Islet precursor cell (in vitro differentiated cells): ENCODE measurements at places on chromosomes 7 and 10.

- peak; percentile 43 for DNase-seq
Measured at GRCh38 chr10:96406091-96406490, 47.3 kb upstream of the OPALIN start.

DNA sequence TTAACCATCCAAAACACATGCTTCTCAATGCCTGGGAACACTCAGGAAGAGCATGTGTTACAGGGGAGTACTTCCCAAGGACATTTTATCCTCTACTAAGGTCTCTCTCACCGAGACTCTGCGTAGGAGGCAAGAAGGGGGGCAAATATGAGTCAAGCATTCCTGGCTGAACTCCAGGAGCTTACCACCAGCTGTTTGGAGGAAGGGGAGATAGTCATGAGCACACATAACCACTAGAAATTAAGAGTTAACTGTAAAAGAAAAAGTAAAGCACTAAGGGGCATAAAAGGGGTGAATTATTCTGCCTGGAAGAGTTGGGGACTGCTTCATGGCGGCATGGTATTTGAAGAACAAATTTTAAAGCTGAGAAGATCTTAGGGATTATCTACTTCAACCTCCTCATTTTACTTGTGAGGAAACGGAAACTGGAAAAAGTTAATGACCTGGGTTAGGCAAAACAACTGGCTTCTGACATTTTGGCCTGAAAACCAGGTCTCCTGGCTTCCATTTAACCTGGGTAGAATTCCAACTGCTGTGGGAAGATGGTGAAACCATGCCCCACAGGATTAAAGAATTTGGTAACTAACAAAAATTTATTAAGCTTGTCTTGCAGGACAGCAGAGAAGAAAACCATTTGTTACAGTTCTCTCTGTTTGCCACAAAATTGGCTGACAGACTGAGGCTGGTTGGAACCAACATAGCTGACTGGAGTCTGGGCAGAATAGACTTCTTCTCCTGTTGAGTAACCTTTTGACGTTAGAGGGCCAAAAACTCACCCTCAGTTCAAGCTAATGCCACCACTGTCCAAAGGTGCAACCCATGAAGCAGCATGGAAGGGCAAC, 85.5 kb downstream of the SLC25A13 start:
- DNase-seq, result peak; percentile 65

- DNase-seq, result no peak
Measured at GRCh38 chr7:143394068-143394467, 12.9 kb downstream of the ZYX start.

- no peak for DNase-seq
Measured at GRCh38 chr10:79275431-79275851, 71.8 kb upstream of the PPIF start.

DNA sequence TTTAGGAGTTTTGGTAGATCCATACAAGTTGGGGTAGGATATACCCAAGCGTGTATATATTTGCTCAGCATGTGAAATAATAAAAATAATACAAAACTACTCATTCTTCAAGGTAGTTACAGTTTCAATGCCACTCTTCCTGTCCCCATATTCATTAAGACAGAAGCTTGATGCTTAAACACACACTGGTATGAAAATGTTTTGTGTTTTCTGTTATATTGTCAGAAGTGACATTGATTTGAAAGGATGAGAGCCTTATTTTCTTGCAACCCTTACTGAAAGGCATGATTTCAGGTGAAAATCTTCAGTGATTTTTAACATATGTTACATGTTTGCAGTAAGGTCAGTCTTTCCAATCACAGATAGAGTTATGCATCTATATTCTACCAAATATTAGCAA, 233.6 kb downstream of the TRIL start:
- DNase-seq, result no peak

DNA sequence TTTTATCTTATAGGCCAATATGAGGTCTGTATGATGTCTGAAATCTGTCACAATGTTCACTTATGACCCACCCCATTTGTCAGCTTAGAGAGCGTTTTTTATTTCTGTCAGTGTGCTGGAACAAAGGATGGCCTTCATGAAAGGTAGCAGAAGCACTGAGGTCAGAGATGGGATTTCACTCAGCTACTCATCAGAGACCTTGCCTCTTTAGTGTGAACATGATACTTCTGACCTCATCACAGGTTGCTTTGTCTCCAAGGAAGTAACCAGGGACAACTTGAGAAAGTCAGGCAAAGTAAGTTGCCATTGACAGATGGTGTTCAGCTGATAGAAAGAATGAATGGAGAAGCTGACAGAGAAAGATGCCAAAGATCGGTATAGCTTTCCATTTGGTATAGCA, 16.3 kb downstream of the YAE1 start:
- peak; percentile 56 for DNase-seq

GRCh38 chr10:49268185-49268584, 30.8 kb upstream of the C10orf71 start:
- DNase-seq, result no peak

DNA sequence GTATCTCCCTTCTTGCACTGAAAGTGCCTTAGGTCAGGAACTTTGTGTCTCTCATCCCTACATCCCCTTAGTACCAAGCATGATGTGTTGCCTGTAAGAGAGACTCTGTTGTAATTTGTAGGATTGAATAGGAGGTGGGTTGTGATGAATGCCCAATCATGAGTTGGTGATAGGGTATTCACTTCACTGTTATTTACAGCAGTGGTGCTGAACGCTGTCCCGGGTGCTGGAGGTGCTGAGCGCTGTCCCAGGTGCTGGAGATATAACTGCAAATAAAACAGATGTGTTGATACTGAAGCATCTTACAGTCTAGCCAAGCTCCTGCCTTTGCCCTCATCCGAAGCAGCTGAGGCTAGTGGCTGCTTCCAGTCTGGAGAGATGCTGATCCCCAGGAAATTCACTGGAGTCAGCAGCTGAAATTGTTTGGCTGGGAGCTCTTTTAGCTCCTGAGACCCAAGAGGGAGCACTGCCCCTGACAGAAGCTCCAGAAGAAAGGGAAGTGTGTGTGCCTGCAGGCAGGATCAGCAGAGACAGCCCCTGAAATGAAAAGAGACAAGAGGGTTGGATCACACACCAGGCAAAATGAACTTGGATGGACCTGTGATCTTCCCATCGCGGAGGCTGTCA, 183.4 kb downstream of the SORCS3 start:
- peak; percentile 80 for DNase-seq

DNA sequence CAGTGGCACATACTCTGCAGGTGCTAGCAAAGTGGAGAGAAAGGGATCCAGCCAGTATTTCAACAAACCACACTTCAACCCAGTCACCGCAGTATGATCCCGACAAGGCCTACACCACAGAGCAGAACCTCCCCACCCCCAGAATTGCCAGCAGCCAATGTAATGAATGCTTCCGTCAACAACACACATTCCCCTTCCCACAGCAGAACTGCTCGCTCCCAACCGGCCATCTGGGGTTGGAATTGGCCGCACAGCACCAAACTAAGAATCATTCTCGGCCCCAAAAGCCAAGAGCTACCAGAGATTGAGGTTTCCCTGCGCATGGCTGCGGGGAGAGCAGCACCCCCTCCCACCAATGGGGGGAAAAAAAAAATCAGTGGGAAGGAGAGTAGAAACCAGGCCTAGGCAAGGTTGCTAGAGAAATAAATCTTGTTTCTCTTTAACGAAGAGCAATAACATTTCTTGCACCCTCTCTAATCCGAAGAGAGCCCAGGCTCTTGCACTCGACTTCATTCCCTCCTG, 1.1 kb downstream of the WASL start:
- DNase-seq, result peak; percentile 95

DNA sequence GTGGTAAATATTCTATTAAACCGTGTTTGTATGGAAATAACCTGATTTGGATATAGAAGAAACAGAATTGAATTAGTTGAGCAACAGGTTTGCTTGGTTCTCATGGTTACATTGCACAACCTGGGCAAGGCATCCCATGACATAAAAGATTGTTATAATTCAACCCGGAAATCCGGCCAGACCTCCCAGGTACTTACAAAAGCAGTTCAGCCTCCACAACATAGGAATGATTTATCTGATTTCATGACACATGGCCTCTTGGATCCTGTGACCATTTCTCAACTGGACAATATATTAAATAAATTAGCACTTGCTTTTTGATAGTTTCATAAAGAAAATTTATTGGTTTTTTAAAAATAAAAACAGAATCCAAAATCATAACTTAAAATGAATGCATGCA, 55.1 kb upstream of the PTPN12 start:
- DNase-seq, result no peak

DNA sequence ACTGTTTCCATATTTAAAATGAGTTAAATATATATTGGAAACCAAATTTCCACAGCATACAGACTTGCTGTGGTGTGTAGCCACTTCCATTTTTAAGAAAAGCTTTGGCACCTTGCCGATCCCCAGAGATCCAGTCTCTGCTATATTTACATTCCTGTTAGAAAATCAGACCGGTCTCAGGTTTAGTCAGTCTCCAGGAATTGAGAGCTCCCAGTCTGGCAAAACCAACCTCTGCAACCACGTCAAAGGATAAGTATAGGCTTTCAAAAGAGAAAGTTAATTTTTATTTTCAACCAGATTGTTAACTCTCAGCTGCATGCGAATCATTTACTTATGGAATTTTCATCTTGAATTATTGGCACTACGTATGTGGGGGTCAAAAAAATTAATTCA, 28.2 kb downstream of the PUS7 start:
- no peak for DNase-seq

GRCh38 chr10:34254596-34254995, 560.5 kb downstream of the PARD3 start:
- DNase-seq, result peak; percentile 78

- no peak for DNase-seq
Measured at GRCh38 chr10:11822026-11822756, 965 bp upstream of the PROSER2 start.

DNA sequence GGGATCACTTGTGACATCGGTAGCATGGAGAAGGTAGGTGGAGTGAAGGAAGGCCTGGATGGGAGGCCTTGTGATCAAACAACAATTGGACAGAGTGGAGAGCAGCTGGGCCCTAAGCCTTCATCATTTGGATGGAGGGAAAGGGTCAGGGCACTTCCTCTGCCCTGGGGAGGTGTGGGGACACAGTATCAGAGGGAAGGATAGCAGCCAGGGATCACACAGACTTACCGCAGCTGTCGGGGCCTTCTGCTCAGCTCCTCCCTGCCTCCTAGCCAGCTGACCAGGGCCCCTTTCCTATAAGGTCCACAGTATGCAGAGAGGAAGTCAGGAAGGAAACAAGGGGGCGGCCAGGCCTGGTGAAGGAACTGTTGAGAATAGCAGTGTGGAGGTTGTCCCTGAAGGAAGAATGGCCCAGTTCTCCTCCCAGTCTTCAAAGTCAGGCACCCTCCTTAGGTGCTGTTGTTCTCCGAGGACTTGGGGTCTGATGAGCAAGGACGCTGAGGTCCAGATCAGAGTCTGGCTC, 62.1 kb downstream of the ABCC2 start:
- no peak for DNase-seq

- DNase-seq, result no peak
Measured at GRCh38 chr7:35650751-35651150, 44.2 kb downstream of the HERPUD2 start.

DNA sequence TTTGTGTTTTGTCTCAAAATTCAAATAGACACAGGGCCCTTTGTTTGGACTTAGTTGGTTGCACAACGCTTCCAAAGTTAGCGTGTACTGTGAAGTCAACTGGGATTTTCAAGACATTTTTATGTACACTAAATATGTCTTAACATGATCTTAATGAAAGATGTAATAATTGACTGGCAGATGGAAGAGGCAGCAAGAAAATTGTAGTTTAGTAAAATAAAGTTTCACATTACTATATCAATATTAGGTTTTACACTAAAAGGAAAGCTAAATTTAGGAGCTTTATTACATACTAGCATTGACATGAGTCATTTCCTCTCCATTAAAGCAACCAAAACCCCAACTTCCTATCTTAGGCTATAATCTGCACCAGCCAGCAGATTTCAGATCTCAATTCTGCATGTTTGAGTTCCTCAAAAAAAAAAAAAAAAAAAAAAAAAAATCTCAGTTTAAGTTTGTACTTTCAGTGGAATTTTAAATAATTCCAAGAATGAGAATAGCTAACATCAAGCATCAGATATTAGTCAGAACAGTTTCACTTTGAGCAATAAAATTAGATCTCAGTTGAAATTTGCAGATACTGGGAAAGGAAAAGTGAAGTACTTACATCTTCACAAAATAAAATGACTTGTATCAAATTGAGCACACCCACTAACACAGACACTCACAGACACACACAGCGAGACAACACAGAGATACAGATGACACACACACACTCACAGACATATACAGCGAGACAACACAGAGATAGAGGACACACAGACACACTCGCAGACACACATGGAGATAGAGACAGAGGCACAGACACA, 346.6 kb upstream of the KLF6 start:
- no peak for DNase-seq

- DNase-seq, result no peak
Measured at GRCh38 chr7:47284691-47285635, 296.9 kb downstream of the TNS3 start.

DNA sequence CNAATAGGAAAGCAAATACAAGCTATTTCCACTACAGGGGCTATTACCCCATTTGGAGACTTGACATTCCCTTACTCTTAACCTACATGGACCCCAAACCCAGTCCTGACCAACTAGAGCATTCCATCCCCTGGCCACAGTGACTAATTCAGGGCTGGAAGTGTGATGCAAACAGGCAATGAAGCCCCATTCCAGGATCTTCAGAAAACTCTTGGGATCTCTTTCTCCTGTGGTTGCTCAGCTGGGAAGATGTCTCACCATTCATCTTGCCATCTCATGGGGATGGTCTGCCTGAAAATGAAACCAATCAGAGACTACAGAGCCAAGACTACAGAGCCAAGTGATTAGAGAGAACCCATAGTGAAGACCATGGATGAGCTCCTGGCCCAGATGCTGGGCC, 206.2 kb downstream of the ZNF365 start:
- DNase-seq, result no peak

DNA sequence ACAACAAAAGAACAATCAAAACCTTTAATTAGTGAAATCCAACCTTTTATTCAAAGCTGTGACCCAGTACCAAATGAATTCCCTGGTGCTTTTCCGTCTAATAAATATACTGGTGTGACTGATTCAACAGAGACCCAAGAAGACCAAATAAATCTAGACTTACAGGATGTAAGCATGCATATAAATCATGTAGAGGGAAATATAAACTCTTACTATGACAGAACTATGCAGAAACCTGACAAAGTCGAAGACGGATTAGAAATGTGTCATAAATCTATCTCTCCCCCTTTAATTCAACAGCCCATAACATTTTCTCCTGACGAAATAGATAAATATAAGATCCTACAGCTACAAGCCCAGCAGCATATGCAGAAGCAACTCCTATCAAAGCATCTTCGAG, 540.6 kb upstream of the TEX47 start:
- DNase-seq, result no peak

- peak; percentile 46 for DNase-seq
Measured at GRCh38 chr10:111077785-111078504, 1.1 kb downstream of the ADRA2A start.

- DNase-seq, result no peak
Measured at GRCh38 chr10:28913436-28914237, 236.3 kb downstream of the BAMBI start.
